Retinal pigment epithelial cell (primary cell): ENCODE measurements at places on chromosomes 13 and 19.
A peak's percentile ranks its signal among the peaks of the same experiment; 100 is the strongest.

DNA sequence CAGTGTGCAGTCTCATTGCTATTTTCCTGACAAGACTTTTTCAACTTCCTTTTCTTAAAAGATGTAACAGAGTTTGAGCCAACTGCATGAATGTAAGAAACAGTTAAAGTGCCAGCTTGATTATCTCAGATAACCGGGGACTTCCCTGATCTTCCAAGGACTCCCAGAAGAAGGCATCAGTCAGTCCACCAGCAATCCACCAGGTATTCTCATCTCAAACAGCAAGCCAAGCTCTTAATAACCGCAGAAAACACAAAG is 350.1 kb downstream of the LIG4 start:
- DNase-seq: no peak

DNA sequence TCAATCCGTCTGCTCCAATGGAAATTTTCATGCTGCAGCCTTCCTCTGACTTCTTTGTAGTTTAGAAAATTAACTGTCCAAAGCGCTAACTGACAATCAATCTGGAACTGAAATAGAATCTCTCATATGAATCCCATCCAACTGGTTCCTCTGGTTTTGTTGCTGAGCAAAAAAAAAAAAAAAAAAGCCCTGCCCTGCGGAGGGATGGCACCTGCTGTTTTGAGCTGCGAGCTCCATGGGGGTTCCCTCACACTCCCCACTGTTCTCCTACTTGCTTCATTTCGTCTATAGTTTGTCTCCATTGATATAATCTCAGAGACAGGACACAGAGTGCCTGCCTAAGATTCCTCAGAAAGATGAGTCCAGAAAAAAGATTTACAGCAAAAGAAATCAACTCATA is 33.4 kb downstream of the FAAP24 start:
- no peak for DNase-seq

- DNase-seq: no peak
These were observed 918 bp upstream of the LHB start for GRCh38 chr19:49017666-49018351.

DNA sequence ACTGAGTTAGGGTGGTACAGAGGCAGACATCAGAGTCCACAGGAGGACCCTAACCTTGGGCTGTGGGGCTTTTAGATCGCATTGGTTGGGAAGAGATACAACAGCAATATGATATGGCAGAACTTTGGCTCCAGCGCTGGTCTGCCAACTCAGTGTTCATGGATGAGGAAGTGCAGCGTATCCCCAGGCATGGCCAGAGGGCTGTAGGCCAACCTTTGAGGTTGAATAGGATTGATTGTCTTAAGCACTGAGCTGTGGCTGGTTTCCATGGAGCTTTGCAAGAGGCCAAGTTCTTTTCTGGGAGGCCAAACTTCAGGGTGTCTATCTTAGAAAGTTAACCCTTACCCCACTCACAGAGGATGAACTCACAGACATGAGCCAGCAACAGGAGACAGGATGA is 144.1 kb upstream of the TMTC4 start:
- no peak for DNase-seq

- DNase-seq: no peak
These were observed 21.0 kb upstream of the GRWD1 start for GRCh38 chr19:48424694-48425219.

GRCh38 chr13:90717451-90717936 is 630.0 kb upstream of the MIR17HG start:
- peak; percentile 93 for DNase-seq

GRCh38 chr13:112685896-112686295 is 3.9 kb upstream of the ATP11A start:
- DNase-seq: no peak

GRCh38 chr13:39960191-39960590 is 304.7 kb downstream of the COG6 start:
- DNase-seq: no peak

DNA sequence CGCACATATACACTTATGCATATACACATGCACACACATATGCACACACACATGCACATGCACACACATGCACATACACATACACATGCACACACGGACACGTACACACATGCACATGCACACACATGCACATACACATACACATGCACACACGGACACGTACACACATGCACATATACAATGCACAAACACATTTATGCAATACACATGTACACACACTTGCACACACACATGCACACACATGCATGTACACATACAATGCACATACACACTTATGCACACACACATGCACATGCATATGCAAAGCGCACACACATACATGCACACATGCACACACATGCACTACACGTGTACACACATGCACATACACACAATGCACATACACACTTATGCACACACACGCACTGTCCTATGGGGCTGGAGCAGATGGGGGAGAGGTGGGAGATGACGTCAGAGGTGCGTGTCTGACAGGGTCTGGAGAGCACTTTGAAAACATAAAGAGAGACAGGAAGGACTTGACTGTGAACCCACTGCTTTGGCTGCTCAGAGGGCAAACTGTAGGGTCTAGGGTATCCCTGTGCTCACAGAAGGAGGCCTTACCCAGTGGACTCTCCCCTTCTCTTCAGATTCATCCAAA is 108.2 kb downstream of the UQCRFS1 start:
- no peak for DNase-seq

GRCh38 chr19:58033741-58034476 is at the start of gene ZSCAN1:
TSS of gene ZSCAN1 (plus strand) at chr19:58034025. CDS start at chr19:58037837, 3,812 bp downstream.
- peak; percentile 48 for DNase-seq

DNA sequence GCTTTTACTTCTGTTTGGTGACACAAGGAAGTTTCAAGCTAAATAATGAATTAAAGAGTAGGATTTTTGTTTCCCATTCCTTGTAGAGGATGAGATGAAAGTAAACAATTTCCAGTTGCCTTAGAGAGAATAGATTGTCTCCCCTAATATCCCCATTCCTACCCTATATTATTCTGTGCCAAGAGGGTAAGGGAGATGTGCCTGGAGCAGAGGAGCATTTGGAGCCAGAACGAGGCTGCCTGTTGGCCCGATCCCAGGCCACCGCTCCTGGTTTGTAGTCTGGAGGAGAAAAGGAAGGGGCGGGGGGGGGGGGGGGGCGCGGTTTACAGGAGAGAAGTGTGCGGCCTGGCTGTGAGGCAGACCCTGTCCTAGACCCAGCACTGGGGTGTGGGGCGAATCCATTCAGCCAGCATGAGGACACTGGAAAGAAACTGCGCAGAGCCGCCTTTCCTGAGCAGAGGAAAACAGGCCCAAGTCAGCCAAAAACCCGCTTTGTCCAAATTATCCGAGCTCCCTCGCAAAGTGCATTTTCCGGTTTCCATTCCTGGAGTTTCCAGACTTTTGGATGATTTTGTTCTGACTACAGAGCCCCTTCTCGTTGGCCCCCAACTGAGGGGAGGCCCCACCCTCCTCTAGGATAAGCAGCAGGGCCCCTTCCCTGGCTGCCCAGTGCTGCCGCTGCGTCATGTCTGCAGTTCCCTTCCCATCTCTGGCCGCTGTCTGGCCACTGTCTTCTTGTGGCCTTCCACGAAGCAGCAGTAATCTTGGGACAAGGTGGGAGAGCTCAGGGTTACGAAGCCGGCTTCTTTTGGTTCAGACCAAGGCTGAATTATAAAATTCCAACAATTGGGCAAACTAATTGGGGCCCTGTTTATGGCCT is 23.0 kb downstream of the NFIX start:
- DNase-seq: no peak

DNA sequence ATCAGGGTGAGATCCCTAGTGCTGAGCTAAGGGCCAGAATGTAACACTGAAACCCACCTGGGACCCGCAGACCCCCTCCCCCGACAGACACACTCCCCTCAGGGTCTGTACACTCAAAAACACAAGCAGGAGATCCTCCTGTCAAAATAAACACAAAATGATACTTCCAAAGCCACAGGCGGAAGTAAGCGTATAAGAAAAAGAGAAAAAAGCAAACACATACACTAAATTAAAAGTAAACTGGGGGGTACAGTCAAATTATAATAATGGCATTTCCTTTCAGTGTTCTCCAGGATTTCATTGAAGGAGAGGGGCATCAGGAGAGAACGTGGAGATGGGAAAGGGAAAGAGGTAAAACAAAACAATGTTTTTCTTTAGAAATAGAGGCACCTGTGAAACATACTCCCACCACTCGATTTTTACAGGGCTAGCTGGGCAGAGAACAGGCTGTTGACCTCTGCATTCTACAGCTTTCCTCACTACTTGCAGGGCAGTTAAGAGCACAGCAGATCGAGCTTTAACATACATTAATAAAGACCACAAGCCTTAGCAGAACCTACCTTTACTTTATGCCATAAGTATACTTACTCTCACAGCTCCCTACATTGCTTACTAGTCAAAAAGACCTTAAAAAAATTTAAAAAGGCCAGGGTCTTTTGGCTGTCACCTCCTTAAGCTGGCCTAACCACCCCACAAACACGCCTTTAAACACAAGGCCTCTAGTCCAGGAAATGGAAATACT is 5.3 kb downstream of the ZIC5 start:
- no peak for DNase-seq

- peak; percentile 31 for DNase-seq
These were observed 277.9 kb downstream of the RBM26 start for GRCh38 chr13:79128158-79128557.

DNA sequence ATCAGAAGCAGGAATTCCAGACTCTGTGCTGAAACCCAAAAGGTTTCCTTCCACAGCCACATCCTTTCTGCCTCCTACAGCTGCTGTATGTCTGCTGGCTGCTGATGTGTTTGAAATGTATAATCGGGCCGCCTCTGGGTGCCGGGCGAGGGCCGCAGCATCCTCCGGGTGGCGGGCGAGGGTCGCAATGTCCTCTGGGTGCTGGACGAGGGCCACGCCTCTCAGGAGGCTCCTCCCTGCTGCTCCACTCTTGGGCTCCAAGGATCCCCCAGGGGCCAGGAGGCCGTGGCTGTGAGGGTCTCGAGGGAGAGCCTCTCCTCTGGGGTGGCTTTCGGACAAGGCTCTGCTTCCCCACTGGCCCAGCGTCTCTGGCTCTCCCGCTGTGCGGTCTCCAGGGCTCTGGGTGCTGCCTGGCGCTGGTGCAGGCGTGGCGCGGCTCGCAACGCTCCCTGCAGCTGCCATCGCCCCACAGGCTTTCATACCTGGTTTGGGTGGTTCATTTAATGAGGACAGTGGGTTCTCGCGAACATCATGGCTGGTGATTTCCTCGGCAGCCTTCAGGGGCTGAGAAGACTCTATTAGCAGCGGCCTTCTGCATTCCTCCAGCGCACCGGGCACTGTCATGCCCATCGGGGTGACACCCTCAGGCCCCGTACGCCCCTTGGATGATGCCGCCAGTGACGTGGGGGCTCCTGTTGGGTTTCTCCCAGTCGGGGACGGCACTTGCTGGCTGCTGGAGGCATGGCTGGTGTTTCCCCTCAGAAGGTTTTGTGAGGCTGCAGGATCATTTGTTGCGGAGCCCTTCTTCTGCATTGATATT is 41.8 kb upstream of the GRTP1 start:
- no peak for DNase-seq

DNA sequence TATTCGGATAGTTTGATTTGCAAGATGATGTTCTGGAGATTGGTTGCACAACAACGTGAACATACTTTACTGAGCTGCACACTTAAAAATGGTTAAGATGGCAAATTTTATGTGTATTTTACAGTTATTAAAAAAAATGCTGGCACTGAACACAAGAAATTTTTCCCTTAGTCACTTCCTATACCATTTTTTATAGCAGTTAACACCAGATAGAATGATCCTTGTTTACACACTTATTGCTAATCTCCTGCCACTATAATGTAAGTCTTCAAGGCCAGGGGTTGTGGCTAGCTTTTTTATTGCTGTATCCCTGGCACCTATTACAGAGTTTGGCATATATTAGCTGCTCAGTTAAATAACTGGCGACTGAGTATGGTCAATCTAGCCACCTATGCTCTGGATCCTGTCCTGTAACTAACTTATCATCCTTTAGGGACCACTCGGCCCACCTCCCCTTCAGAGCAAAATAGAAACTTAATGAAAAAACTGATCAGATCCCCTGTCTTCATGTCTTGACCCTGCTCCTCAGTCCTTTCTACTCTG is 2.0 kb upstream of the EBPL start:
- no peak for DNase-seq

- DNase-seq: no peak
These were observed 265.3 kb downstream of the NALCN start for GRCh38 chr13:101150998-101151397.

DNA sequence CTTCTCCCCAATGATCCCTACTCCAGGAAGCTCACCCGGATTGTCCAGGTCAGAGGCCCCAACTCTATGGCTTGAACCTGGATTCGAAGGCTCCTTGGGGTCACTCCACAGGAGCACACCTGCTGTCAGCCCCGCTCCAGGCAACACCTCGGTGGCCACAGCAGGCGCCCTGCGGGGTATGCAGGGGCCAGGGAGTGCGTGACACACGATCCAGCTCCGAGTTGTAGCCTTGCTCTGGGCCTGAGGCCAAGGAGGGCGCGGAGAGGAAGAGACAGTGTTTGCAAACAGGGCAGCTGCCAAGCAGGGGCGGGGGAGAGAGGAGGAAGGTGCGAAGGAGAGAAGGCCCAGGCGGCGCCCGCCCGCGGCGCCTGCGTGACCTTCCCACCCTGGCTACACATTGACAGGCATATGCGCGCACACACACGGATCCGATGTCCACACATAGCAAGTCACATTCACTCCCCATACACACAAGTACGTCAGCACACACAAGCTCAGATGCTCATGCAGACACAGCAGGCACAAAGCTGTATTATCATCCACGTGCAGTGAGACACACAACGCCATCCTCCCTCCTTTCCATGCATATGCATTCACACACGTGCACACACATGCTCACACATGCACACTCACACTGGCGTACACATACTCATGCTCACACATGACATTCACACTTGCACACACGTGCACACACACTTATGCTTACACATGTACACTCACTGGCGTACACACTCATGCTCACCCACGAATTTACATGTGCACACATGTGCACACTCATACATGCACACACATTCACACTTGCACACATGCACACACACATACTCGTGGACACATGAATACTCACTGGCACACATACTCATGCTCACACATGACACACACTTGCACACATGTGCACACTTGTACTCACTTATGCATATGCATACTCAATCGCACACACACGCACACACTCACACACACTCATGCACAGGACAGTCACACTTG is 10.4 kb downstream of the SBK2 start:
- DNase-seq: no peak

DNA sequence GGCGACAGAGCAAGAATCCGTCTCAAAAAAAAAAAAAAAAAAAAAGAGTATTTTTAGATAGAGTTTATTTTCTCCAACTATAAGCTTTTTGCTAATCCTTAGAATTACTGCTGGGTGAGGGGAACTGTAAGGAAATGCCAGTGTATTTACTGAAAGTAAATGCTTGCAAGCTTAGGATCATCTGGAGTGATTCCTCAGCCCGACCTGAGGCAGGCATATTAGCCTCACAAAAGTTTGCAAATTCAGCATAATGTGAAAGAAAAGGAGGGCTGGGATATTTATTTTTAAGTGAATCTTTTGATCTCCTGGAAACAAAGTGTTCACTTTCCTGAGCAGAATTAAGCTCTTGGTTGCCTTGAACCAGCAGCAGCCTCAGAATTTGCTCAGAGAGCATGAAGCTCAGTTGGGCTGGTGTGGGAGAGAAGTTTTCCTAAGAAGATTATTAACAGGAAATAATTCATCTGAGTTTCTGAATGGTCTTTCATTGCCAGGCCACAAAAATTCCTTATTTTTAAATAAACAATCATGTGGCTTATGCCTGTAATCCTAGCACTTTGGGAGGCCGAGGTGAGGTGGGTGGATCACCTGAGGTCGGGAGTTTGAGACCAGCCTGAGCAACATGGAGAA is 24.7 kb upstream of the SPATA13 start:
- DNase-seq: peak; percentile 63

GRCh38 chr19:54612428-54612827 is 17.9 kb upstream of the LILRB1 start:
- DNase-seq: no peak

GRCh38 chr13:84417416-84417815 is 535.1 kb upstream of the SLITRK1 start:
- no peak for DNase-seq
